Activated CD8-positive, alpha-beta memory T cell treated with anti-CD3 and anti-CD28 coated beads, Interleukin-2, amount 50 U/mL, for 48 hours (primary cell): ENCODE measurements at places on chromosomes 4 and X.

DNA sequence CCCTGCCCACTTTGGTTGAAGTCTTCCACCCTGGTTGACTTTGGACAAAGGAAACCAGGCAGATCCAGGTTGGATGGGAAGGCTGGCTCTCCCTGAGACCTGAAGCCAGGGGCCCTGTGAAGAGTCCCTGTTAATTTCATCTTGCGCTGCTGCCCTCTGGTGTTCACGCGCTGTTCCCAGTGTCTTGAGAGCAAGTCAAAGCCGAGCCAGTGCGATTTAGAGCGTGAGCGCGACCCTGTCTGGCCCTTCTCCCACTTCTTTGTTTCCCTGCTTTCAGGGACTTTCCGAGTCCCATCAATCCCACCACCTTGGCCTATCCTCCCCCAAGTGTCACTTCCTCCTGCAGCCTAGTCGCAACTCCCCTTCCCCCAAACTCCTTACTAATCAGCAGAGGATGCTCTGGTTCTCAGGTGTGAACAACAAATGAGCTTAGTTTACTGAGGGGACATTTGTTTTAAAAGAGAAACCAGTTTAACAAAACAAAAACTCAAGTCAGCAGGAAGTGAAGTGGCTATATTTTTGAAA, 25.8 kb upstream of the CHRNA9 start:
- peak; percentile 94 for DNase-seq

DNA sequence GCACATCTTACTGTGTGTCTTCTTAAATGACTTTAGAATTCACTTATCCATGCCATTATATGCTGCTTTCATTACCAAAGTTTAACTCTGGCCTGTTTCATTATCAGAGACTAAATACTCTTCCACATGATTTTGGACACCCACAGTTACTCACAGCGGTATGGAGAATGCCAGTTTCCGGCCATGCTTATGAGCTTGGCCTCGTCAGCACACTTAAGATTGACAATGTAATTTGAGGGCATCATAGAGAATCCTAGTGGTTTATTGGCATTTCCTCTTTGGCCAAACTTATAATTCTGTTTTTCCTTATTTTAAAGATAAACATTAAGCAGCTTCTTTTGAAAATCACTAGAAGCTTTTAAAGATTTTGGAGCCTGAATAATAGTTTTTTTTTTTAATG, 104.5 kb downstream of the IRF2 start:
- no peak for DNase-seq

DNA sequence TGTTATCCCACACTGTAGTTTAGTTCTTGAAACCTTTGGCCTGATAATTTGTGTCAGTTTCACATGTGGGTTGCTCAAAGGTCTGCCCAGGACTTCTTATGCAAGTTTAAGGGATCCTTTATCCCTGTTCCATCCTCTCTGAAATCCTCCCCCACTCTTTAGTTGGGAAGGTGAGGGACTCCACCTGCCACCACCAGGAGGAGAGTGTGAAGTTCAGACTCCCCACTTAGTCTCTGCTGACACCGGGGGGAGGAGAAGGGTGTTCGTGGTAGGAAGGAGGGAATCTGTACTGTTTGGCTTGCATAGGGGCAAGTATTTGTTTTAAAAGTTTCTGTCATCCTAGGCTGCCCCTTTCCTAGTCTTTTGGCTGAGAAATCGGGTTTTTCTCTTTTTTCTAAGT, 211.8 kb downstream of the PPP4R3C start:
- no peak for DNase-seq

DNA sequence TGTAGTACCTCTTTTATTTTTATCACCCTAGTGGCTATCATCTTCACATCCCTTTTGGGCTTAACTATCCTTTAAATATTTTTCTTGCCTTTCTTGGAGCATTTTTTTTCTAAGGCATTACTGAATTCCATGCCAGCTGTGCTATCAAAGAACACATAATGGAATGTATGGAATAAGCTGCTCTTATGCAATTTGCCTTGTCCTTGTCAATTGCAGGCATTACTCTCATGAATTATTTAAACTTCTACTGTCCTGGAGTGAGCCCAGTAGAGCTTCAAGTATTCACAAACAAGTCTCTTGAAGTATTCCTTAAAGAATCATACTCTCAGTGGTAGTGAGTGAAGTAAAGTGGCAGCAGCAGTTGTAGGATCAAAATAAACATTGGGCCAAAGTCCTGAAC, 144.6 kb upstream of the IGFBP7 start:
- no peak for DNase-seq

GRCh38 chr4:116880625-116881024, 204.8 kb downstream of the TRAM1L1 start:
- no peak for DNase-seq

DNA sequence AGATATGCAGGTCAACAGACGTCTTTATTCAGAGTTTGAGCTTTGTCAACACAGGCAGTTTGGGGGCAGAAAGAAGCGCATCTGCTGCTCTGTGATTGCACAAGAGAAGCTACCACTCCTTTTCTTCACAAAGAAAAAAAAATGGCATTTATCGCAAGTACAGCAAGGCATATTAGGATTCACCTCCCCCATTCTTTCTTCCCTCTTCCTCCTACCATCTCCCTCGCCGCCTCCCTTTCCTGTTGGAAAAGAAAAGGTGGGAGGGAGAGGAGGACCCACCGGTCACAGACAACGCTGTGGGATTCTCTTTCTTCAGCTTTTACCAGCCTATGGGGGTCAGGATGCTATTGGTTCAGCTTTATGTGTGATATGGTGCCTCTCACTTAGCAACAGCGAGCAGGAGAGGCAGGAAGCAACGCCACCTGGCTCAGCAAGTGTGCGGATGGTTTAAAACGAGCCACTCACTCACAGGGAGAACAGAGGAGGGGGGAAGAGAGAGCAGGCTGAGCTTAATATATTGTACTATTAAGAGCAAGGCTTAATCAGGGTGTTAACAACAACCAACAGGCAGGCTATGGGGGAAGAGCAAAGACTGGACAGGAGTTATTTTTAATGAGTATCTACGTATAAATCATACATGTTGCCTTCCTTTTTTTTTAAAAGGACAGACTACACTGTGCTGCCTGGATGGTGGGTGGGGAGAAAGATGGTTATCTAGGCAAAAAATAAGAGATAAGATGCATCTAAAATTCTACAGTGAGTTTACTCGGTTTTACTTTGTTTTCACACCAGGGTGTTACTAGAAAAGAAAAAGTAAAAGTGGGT, 104.7 kb downstream of the MAML3 start:
- peak; percentile 60 for DNase-seq

GRCh38 chrX:109578916-109579315, 42.3 kb downstream of the NXT2 start:
- DNase-seq, result no peak

- no peak for DNase-seq
Observed at GRCh38 chr4:124111922-124112321, 600.6 kb downstream of the ANKRD50 start.

- DNase-seq, result no peak
Observed at GRCh38 chrX:54560411-54560810, 30.4 kb downstream of the GNL3L start.

DNA sequence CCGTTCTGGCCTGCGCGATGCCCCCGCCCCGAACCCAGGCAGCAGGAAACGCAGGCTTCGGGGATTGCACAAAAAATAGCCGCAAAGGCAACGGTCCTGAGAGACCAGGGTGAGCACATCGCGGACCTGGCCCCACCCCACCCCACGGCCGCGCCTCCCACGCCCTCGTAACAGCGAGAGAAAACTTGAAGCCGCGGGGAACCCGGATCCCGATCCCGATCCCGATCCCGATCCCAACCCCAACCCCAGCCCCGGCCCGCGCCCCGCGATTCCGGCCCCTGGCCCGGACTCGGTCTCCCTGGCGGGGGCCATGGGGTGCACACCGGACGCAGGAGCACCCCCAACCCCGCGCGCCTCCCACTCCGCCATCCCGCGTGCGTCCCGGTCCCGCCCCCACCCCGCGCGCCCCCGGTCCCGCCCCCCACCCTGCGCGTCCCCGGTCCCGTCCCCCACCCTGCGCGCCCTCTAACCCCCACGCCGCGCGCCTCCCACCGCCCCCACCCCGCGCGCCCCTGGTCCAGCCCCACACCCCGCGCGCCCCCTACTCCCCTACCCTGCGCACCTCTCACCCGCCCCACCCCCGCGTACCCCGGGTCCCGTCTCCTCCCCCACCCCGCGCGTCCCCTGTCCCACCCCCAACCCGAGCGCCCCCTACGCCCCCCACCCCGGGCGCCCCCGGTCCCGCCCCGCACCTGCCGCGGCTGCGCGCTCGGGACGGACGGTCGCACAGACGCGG, 29.0 kb downstream of the NOP14 start:
- peak; percentile 81 for DNase-seq

DNA sequence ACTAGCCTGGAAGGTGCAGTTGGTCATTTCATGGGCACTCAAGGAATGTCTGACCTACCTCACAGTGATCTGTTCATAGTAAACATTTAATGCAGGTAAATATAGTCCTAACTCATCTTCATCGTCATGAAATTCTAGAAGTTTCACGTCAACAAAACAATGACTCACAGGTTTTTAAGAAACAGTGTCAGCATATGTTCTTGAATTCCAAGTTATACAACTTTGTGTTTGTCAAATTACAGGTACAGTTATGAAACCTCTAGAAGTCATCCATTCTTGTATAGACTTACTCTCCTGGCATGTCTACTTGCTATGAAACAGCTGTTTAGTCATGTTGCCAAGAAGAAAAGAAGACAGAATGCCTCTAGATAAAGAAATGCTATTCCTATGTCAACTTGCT, 46.6 kb downstream of the AFM start:
- no peak for DNase-seq

DNA sequence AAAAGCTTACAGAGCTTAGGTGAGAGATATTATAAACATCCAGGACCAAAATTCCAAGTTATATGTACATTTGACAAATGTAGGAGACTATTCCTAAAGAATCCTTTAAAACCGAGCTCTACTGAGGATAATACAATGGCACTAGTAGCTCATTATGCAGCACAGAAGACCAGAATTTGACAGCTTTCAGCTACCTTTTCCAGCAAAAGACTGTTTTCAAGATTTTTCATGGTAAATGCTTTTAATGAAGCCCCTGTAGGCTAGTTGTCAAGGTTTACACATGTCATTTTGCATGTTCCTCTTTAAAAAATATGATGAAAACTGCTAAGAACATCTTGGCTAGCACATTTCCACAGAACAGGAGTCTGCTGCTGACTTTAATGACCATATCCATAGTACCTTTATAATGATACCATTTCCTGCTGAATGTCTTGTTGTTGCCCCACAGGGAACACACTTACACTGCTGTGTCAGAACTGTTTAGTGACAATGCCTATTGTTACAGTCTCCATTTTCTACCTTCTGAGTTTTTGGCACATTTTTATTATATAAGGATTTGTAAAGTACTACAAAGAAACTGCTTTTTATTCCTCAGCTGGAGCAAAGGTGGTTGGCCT, 1382.3 kb downstream of the RAPGEF2 start:
- DNase-seq, result no peak

DNA sequence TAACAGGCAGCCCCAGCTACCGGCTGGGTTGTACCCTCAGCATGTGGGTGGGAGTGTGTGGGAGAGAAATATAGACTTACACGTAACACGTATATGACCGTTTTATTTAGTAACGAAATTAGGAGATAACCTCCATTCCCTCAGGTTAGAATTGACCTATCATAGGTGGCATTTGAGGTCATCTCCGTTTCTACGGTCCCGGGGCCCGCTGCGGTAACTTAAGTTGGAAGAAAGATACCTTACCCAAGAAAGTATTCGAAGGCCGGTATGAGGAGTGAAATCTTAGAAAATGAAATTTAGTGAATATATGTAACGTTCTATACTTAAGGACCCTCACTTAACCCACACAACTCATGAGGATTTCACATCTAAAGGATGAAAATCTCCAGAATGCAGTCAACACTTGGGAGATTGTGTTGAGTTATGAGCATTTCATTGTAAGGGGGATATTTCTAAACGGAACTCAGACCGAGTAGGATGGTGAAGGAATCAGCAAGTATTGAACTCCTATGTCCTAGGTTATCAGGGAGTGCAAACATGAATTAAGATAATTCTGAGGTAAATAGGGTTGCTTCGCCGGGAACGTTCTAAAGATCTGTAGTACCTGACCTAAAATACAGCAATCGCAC, 891 bp downstream of the CISD2 start:
- DNase-seq, result no peak

DNA sequence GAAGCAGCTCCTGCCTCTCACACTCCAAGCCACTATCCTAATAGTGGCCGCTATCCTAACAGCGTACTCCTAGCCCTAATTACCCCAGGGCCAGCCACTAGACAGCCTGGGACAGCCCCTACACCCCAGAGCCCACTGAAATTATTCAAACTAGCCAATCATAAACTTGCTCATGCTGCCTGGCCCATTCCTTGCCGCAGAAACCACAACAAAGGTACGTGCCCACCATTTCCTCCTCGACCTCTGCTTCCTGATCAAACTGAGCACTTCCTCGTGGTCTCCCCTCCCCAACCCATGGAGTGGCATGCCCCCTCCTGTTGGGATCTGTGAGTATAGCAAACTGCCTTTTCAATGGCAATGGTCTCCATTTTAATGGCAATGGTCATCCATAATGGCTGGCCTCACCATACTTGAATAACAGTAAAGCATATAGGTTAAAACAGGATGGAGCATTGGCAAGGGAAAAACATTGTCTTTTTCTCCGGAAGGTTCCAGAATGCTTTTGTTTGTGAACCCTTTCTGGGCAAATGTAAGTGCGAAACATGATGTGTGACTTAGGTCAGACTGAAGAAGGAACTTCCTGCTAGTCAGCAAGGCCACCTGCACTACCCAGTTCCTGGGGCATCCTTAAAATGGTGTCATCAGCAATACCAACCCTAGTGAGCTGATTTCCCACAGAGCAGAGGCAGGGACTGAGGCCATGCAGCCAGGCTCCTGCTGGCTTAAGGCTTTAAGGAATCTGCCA, 107.1 kb upstream of the ATP6AP2 start:
- no peak for DNase-seq

- no peak for DNase-seq
Observed at GRCh38 chr4:82213485-82214417, 160.0 kb downstream of the HNRNPD start.

GRCh38 chrX:140503238-140503601, 1.6 kb downstream of the SOX3 start:
- no peak for DNase-seq

DNA sequence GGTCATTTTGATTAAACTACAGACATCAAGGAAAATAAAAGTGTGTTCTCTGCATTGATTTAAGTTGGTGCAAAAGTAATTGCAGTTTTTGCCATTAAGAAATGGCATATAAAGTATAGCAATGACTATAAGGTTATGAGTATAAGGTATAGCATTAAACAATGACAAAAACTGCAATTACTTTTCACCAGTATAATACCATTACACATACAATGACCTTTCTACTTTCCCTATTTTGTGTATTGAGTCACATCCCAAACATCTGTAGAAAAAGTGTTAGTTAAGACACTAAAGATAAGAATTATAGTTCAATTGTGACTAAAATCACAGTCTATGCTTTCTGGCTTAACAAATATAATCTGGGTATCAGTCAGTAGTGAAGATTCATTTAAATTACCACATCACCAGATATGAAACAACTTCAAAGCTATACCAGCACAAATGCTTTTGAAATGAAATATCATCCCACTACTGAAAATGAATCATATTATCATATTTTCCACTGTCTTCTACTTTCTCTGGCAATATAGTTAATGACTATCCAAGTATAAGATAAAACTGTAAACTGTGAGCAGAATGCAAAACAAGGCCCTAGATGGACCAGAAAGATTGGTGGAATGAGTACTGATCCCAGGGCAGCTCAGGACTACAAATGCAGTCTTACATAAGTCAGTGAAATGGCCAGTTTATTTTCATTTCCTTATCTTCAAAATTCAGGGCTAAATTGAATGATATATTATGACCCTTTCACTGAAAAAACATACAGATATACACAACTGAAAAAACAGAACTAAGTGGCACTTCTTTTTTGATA, 241.1 kb downstream of the ANTXR2 start:
- no peak for DNase-seq

- no peak for DNase-seq
Observed at GRCh38 chrX:134010690-134011089, 25.3 kb upstream of the GPC3 start.
